ENCODE measurements at places on chromosomes 4 and X.

DNA sequence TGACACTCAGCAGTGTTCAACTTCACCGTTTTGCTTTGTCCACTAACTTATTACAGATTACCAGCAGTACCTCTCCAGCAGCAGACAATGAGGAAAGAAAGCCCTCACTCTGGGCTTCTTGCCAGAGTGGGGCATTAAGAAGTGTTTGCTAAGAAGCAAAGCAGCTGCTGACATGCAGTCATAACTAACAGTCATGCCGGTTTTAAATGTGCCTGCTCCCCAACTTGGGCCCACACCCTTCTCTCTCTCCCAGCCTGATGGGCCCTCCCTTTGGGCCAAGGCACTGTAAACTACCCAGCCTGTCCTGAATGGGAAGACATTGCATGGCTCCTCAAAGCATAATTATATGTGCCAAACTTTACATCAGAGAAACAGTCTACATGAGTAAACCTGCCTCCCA lies 54.6 kb upstream of the HHIP start:
- no peak for DNase-seq

- DNase-seq = no peak
Measured at GRCh38 chrX:39000802-39001201, 199.5 kb downstream of the MID1IP1 start.

GRCh38 chrX:16885628-16886027 lies 15.5 kb upstream of the RBBP7 start:
- no peak for DNase-seq

GRCh38 chr4:59855630-59856352 lies 1344.3 kb upstream of the ADGRL3 start:
- no peak for DNase-seq

DNA sequence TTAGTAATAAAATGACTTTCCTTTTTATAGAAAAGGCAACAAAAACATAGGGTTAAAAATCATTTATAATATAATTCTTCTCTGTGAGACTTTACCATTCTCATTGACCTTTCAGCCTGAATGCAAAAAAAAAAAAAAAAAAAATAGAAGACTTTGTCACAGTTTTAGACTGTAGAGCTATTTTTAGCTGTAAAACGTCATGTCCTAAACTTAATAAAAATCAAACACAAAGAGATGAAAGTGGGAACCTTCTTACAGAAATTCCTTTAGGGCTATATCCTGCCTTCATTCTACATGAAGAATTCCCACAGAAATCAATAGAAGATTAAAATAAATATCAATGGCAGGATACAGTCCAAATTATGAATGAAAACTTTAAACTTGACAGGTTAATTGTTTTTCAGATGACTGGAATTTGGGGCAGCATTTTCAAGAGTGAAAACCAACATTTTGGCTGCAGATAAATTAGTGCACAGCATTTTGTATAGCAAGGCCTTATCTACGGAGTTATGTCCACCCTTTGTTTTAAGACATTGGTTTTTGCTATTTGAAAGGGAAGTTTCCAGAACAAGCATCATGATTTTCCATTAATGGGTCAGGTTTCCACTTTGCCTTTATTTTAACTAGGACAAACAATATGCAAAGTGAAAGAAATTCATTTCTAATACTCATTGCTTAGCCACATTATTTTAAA lies 219.5 kb downstream of the SPCS3 start:
- no peak for DNase-seq

DNA sequence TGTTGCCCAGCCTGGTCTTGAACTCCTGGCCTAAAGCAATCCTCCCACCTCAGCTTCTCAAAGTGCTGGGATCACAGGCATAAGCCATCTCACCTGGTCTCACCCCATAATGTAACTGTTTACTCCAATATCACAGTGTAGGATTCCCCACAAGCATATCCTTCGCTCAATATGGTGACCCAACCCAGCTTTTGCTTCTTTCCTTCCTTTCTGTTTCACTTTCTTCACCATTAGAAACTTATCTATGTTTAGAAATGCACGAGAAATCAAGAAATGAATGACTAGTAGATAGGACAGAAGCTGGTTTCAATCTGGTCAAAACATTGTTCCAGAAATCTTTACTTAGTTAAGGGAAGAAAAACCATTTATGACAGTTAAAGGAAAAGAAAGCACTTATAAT lies 18.9 kb downstream of the TSPAN5 start:
- DNase-seq = no peak

- no peak for DNase-seq
Measured at GRCh38 chr4:2891294-2891693, 47.6 kb downstream of the ADD1 start.

DNA sequence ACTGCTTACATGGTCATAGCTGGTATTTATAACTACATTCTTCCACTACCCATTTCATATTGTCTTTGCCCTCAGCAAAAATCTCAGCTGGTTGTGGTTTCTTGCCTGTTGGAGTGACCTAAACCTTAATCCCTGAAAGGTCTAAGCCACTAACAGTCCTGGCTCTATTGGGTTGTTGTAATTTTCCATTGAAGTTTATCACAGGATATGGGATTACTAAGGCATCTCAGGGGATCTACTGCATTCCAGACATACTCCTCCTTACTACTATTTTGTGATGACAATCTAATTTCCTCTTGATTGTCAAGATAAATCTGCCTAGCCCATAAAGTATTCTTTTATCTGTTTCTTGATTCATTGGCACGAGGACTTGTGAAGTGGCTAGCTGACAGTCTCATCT lies 6.2 kb upstream of the OSTC start:
- no peak for DNase-seq

DNA sequence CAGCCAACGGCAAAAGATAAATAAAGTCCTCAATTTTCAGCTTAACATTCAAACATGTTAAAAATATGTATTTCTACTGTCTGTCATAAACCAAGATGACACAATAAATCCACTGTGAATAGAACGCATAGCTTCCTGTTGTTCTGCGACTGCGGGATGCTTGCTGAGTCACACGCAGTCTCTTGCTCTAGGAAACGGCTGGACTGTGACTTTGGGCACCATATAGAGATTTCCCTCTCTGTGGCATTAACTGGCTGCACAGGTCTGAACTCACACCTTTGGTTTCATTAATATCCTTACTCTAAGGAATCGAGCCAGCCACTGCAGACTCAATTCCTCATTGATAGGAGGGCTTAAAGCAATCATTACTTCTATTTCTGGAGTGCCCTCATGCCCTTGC lies 8.4 kb downstream of the BEND4 start:
- no peak for DNase-seq

GRCh38 chr4:128424527-128425497 lies 137.2 kb upstream of the PGRMC2 start:
- DNase-seq = no peak

DNA sequence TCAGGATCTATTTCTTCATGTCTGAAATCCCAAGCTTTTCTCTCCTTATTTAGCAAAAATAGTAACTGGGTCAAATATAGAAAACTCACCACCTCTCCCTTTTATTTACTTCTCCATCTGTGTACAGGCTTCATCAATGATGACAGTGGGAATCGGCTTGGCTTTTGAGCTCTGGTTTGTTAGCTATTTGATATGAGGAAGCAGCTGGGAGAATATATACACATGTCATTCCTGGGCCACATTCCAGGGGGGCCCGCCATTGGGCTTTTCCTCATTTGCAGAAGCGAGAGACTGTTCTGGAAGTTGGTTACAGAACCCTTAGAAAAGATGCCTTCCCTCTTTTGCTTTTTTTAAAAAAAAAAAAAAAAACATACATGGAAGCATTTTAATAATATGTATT lies 107.4 kb upstream of the F9 start:
- no peak for DNase-seq

DNA sequence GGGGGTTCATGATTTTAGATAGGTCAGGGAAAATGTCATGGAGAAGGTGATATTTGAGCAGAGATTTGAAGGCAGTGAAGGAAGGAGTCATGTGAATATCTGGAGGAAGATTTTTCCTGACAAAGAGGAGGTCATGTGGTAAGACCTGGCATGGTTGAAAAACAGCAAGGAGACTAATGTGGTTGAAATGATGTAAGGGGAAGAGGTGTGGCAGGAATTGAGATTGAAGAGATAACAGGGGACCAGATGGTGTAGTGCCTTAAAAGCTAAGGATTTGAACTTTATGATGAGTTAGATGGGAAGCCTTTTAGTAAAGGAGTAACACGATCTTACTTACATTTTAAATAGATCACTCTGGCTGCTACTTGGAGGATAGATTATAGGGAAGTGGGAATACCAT lies 210.9 kb downstream of the RTL9 start:
- no peak for DNase-seq

DNA sequence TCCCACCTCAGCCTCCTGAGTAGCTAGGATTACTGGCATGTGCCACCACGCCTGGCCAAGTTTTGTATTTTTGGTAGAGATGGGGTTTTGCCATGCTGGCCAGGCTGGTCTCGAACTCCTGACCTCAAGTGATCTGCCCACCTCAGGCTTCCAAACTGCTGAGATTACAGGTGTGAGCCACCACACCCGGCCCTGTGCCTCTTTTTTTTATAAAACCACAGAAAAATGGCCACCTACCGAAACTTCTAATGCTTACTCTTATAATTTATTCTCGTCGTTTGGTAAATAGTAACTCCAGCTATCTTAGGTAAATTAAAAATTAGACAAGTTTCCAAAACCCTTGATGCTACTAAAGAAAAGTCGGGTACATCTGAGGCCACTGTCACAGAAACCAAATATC lies 54.4 kb downstream of the IRF2 start:
- no peak for DNase-seq

DNA sequence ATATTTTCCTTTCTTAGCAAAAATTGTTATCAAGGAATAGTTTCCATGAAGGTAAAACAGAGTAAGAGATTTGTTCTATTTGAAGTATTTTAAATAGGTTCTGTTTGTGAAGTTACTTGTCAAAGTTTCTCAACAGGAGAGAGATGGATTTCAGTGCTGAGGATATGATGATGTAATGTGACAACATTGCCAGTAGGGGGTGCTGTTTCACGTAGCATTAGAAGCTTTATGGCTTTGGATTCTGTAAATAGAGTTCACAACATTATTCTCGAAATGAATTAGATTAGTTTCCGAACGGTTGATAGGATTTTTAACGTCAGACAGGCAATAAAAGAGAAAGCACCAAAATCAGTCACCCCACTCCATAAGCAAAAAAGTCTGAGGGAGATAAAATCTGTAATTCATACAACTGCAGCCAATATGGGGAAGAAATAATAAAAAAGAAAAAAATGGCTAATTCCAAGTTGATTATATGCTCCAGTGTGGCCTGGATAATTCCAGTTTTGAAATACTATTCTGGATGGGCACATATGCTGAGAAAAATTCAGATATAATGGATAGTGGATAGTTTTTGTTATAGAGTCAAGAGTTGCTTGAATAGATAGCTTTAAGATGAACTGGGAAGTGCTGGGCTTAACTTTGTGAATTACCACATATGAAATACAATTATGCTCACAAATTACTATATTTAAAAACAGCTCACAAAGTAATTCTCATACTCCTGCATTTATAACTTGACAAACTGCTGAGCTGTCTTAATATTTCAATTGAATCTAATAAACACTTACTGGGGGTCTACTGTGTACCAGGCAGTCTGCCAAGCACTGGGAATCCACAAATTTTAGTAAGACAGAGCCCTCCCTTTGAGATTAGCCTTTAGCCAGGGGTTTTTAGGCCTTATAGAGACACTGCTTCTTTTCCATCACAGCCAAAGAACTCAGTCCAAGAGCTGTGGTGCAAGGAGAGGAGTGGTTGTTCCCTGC lies 109.1 kb downstream of the GPAT3 start:
- DNase-seq = no peak

- no peak for DNase-seq
Measured at GRCh38 chr4:142671516-142671915, 174.6 kb downstream of the INPP4B start.

GRCh38 chrX:80306007-80306406 lies 114.2 kb upstream of the TENT5D start:
- DNase-seq = no peak

DNA sequence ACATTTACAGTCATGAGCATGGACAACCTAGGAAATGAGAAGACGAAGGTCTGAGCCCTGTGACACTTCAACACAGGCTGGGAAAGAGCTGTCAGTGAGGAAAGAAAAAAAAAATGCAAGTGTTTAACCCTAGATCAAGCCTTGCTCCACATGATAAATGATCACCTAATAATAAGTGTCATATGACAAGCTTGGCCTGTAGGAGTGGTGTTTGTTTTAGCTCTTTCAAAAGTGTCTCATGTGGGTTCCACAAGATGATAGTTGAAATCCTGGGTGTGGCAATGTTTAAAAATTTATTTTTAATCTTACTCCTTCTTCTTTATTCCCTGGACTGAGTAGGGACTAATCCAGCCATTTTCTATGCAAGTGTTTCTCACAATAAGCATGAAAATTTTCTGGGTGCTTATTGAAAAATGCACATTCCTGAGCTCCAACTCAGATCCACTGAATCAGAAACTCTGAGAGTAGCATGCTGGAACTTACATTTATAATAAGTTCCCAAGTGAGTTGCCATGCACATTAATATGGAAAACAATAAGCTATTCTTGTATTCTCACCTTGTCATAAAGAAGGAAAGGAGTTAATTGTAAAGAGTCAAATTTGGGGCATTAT lies 138.3 kb downstream of the AREG start:
- no peak for DNase-seq

- no peak for DNase-seq
Measured at GRCh38 chr4:110631584-110632505, 9.0 kb upstream of the PITX2 start.

DNA sequence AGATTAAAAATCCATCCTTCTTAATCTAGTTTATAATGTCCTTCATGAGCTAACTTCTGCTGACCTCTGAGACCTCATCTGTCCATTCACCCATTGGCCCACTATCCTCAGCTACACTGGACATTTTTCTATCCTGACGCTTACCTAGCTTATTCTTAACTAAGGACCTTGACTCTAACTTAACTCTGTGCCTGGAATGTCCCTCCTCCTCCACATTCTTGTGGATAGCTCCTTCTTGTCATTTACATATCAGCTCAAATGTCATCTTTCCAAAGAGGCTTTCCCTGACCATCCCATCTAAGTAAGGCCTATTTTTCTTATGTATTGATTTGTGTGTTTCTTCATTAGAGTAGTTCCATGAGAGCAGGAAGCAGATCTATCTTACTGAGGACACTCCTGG lies 54.7 kb downstream of the ATXN3L start:
- DNase-seq = no peak

DNA sequence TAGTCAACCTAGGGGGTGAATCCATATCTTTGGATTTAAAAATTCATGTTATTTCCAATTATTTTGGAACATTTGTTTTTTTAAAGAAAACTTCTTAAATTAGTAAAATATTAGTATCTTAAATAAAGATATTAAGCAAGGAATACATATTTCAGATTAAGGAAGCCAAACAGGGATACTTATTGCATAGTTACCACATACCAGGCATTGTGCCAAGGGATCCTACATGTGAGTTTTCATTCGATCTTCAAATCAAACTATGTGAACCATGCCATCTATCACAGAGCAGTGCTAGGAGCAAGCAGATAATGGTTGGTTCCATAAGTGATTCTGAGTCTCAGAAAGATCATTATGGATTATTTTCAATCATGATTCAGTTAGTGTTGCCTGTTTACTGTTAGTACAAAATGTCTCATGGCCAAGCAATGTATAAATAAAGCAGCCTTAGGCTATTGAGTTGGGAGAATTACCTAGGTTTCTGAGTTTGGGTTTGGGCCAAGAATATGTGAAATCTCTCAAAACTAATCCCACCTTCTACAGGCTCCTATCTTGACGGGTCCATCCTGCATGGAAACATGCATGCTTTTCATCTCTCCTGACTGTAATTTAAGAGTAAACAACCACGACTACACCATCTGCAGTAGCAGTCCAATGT lies 176.7 kb downstream of the NPFFR2 start:
- no peak for DNase-seq

GRCh38 chrX:129719931-129720530 lies 18.7 kb upstream of the XPNPEP2 start:
- no peak for DNase-seq

GRCh38 chr4:123497340-123497739 lies 100.7 kb downstream of the SPRY1 start:
- no peak for DNase-seq
